ENCODE measurements at places on chromosomes 5 and 9.

- H3K4me1 ChIP-seq, result no peaks in the 10 kb centered on the region
- H3K4me3 ChIP-seq, result no peak overlapping the region
- H3K27me3 ChIP-seq, result no peaks in the 10 kb centered on the region
Measured at GRCh38 chr5:51846015-51846414, 462.8 kb downstream of the ISL1 start.

DNA sequence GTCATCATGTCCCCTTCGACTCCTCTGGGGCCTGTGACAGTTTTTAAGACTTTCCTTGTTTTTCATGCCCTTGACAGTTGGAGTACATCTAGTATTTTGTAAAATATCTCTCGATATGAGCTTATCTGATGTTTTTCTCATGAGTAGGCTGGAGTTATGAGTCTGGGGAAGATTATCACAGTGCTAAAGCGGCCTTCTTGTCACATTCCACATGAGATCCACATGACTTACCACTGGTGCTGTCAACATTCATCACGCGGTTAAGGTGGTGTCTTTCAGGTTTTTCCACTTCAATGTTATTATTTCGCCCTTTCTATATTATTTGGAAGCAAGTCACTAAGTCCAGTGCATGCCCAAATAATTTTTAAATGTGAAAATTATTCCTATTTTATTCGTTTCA lies 17.1 kb upstream of the CAST start:
- H3K4me3 ChIP-seq, result no peak overlapping the region
- H3K4me1 ChIP-seq, result peaks cover 6% of the 10 kb centered on the region
- peaks cover 24% of the 10 kb centered on the region for H3K27me3 ChIP-seq
- no peak overlapping the region for H3K27ac ChIP-seq
- no peak for DNase-seq

DNA sequence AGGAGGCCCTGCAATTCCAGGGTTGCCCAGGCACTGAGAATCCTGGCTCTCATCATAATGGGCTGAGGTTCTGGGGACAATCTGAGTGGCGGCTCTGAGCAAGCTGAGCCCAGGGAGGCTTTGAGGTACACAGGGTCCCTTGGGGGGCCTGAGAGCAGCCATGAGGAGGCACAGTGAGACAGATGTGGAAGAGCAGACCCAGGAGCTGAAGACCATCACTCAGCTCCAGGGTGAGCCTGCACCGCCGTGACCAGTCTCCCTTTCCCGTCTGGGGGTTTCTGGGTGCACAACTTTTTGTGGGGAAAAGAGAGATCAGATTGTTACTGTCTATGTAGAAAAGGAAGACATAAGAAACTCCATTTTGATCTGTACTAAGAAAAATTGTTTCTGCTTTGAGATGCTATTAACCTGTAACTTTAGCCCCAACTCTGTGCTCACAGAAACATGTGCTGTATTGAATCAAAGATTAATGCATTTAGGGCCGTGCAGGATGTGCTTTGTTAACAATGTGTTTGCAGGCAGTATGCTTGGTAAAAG lies at the start of gene CCDC183:
TSS of gene CCDC183 (plus strand) at position 101 of the 537 bp plus-strand sequence. CDS start at position 161, 60 bp downstream.
- no peak for DNase-seq
- peaks cover 7% of the 10 kb centered on the region for H3K36me3 ChIP-seq
- H3K27ac ChIP-seq, result no peak within 1 kb of the TSS
- peaks cover 20% of the 10 kb centered on the region for H3K27me3 ChIP-seq
- H3K4me1 ChIP-seq, result peaks cover 41% of the 10 kb centered on the region

DNA sequence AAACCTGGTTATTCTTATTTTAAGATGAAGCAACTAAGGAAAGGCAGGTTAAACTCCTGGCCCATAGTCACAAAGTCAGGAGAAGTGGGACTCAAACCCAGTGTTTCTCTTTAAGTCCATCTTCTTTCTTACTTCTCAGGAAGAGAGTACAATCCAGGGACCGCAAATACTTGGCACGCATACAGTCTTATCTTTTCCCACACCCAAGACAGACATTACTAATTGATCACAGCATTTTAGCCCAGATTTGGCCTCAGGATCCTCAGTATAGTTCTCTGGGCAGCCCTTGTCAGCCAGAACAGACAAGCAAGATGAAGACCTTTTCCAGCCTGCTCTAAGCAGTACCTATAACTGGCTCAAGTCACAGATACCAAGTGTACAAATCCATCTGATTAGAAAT lies 125.5 kb upstream of the RAI14 start:
- H3K27ac ChIP-seq, result no peak overlapping the region
- no peak overlapping the region for H3K4me3 ChIP-seq
- H3K36me3 ChIP-seq, result no peaks in the 10 kb centered on the region

DNA sequence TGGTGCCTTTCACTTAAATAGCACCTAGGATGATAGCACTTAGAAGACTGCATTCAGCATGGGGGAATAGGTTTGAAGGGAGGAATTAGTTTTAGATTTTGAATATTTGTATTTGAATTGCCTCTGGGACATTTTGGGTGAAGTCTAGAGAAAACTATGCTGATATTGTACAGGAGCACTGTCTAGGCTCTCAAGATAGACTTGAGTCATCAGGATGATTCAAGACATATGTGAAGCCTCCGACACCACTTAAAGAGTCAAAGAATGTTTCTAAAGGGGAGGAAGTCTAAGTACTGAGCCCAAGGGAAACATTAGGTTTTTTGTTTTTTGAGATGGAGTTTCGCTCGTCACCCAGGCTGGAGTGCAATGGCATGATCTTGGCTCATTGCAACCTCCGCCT lies 63.9 kb upstream of the CCDC180 start:
- DNase-seq, result no peak
- peaks cover 11% of the 10 kb centered on the region for H3K4me1 ChIP-seq
- H3K27ac ChIP-seq, result no peak overlapping the region

DNA sequence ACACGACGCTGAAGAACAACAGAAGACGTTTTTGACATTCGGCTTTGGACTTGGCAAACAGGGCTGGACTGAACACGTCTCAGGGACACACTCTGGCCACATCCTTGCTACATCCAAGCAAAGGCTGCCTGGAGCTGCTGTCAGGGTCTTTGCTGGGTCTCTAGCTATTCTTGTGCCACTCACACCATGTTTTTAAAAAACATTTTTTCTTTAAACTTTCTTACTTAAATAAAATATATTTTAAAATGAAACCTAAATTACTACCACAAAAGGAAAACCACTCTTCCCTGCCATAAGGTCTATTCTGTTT lies 128.3 kb upstream of the PHYKPL start:
- no peak overlapping the region for H3K27ac ChIP-seq
- no peaks in the 10 kb centered on the region for H3K4me1 ChIP-seq
- DNase-seq, result no peak
- H3K36me3 ChIP-seq, result no peaks in the 10 kb centered on the region
- no peak overlapping the region for H3K4me3 ChIP-seq

GRCh38 chr5:57405984-57406383 lies 76.6 kb downstream of the ACTBL2 start:
- H3K27me3 ChIP-seq, result peaks cover 2% of the 10 kb centered on the region
- H3K36me3 ChIP-seq, result no peaks in the 10 kb centered on the region
- no peak overlapping the region for H3K4me3 ChIP-seq
- H3K4me1 ChIP-seq, result no peaks in the 10 kb centered on the region
- no peak overlapping the region for H3K27ac ChIP-seq

DNA sequence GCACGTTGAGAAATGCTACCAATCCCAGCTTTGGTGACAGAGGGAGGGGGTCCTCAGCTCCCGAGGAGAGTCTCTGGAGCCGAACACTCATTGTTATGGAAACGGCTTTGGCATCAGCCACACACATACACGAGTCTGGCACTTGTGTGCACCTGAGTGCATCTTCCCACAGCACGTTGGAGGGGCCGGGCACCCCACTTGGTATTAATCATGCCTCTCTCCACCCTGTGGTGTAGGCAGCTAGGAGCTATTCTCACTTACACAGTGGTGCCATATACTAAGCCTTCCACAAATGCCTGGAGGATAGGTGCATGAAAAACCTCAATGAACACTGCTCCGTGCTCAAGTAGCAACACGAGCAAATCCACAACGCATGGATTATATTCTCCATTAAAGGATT lies 133.9 kb upstream of the PANK3 start:
- no peak overlapping the region for H3K4me3 ChIP-seq
- H3K36me3 ChIP-seq, result no peaks in the 10 kb centered on the region
- H3K27ac ChIP-seq, result no peak overlapping the region
- H3K27me3 ChIP-seq, result no peaks in the 10 kb centered on the region
- no peak for DNase-seq

DNA sequence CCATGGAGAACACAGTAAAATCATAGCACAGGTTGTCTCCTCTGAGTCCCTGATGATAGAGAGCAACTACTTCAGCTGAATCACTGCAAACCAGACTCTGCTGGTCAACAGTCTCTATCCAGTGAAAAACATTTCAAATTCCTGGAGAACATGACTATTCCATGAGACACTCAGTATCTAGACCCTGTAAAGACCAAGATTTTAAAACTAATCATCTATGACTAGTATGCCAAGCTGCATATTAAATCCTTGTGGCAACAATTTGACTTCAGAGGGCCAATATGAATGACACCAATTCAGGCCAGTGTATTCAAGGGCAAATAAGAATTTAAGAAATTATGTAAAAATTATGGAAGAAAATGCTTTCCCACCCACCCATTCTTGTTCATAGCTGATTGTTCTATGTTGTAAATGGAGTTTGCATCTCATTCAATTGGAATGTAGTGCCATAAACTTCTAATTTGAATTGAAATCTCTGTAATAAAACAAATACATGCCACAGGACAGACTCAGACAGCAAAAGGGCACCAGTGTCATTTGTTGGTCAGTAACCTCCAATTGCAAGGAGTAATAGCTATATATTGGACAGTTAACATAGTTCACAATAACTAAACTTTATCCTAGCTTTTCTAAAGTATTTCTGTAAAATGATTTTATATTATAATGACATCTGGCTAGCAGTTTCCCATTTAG lies 80.1 kb upstream of the LPAR1 start:
- DNase-seq, result no peak
- no peak overlapping the region for H3K27ac ChIP-seq
- no peaks in the 10 kb centered on the region for H3K36me3 ChIP-seq
- H3K4me3 ChIP-seq, result no peak overlapping the region
- H3K27me3 ChIP-seq, result no peaks in the 10 kb centered on the region

DNA sequence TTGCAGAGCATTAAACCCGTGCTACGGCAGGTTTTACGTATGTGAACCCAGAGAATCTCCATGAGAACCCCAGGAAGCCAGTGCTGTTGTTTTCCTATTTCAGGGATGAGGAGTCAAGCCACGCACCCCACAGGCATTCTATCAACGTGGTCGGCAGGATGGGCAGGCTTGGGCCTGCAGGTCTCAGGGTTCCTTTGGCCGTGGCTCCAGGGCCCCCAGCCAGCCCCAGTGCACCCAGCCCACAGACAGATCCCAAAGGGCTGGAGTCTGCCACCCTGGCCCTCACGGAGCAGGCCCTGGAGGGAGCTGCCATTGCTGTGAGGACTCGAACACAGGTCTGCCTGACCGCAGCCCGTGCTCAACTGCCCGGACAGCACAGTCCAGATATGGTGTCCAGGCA lies 77.1 kb upstream of the STXBP1 start:
- DNase-seq, result no peak
- H3K36me3 ChIP-seq, result peaks cover 17% of the 10 kb centered on the region
- H3K4me1 ChIP-seq, result peaks cover 7% of the 10 kb centered on the region
- no peaks in the 10 kb centered on the region for H3K27me3 ChIP-seq
- H3K27ac ChIP-seq, result peak overlapping the region; percentile 46
- no peak overlapping the region for H3K4me3 ChIP-seq

DNA sequence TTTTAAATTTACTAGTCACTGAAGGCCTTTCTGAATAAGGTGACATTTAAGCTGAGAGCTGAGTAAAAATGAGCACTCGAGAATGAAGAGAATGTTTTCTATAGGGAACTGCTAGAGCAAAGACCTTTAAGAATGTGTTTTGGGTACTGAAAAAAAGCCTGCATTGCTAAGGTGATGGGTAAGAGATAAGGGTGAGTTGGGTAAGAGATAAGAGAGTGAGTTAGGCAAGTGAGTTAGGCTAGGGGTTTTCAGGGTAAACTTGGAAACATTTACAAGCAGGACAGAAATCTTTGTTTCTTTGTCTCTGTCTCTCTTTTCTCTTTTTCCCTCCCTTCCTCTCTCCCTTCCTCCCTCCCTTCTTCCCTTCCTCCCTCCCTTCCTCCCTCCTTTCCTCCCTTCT lies 5.6 kb downstream of the RAD23B start:
- no peak overlapping the region for H3K4me3 ChIP-seq
- H3K27ac ChIP-seq, result no peak overlapping the region
- peaks cover 38% of the 10 kb centered on the region for H3K36me3 ChIP-seq
- H3K4me1 ChIP-seq, result peaks cover 57% of the 10 kb centered on the region
- no peaks in the 10 kb centered on the region for H3K27me3 ChIP-seq

DNA sequence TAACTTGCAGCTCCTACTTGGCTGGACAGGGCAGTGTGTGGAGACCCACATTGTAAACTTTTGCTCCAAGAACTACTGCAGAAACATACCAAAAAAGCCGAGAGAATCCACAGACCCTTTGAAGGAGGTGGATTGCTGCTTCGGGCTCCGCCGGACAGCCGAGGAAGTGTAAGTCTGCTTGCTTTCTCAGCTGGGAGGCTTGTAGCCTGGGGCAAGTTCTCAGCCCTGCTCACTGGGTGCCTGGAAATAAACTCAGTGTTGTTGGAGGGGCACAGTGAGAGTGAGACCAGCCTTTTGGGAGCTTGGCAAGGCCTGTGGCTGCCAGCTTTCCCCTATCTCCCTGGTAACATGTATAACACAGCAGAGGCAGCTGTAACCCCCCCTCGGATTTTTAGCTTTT lies 215.6 kb downstream of the SYK start:
- no peak overlapping the region for H3K27ac ChIP-seq
- no peak overlapping the region for H3K4me3 ChIP-seq
- no peak for DNase-seq
- H3K27me3 ChIP-seq, result peaks cover 31% of the 10 kb centered on the region
- H3K4me1 ChIP-seq, result peaks cover 4% of the 10 kb centered on the region

- H3K4me1 ChIP-seq, result peaks cover 13% of the 10 kb centered on the region
- H3K4me3 ChIP-seq, result peak overlapping the region; percentile 9
- peaks cover 3% of the 10 kb centered on the region for H3K36me3 ChIP-seq
- H3K27me3 ChIP-seq, result no peaks in the 10 kb centered on the region
- H3K27ac ChIP-seq, result peak overlapping the region; percentile 36
- no peak for DNase-seq
Measured at GRCh38 chr5:133869519-133870335, 98.7 kb downstream of the C5orf15 start.

DNA sequence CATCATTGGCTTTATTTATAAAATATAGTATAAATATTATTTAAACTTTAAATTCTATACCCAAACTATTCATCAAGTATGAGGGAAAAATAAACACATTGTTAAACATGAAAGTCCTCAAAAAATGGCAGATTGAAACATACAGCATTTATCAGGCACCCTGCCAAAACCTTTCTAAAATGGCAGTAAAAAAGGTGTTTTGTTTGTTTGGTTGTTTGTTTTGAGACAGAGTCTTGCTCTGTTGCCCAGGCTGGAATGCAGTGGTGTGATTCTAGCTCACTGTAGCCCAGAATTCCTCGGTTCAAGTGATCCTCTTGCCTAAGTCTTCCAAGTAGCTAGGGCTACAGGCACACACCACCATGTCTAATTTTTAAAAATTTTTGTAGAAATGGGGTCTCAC lies 60.1 kb upstream of the ECM2 start:
- no peak overlapping the region for H3K27ac ChIP-seq
- no peaks in the 10 kb centered on the region for H3K4me1 ChIP-seq
- no peaks in the 10 kb centered on the region for H3K36me3 ChIP-seq
- no peak for DNase-seq
- H3K27me3 ChIP-seq, result no peaks in the 10 kb centered on the region

GRCh38 chr5:99243111-99243510 lies 314.3 kb upstream of the CHD1 start:
- H3K36me3 ChIP-seq, result no peaks in the 10 kb centered on the region
- no peak for DNase-seq
- no peaks in the 10 kb centered on the region for H3K4me1 ChIP-seq
- no peaks in the 10 kb centered on the region for H3K27me3 ChIP-seq

All from activated CD8-positive, alpha-beta T cell treated with anti-CD3 and anti-CD28 coated beads, Interleukin-2, amount 10 ng/mL, durations not matched to agents 7 days and 5 days (primary cell).